ENCODE measurements at places on chromosomes 2 and 18.

GRCh38 chr2:78992451-78992806 lies 33.1 kb upstream of the REG3G start:
- DNase-seq = no peak

DNA sequence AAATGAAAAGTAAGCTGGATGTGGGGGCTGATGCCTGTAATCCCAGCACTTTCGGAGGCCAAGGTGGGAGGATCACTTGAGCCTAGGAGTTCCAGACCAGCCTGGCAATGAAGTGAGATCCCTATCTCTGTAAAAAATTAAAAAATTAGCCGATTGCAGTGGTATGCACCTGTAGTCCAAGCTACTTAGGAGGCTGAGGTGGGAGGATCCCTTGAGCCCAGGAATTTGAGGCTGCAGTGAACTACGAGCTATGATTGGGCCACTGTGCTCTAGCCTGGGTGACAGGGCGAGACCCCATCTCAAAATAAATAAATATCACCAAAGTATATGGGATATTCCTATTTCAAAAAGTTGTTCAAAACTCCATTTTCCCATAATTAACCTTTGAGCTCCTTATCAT lies 101.1 kb upstream of the FZD5 start:
- no peak for DNase-seq

- no peak for DNase-seq
Observed at GRCh38 chr2:27708257-27708654, 44.6 kb downstream of the SLC4A1AP start.

GRCh38 chr2:196195758-196196157 lies 24.4 kb upstream of the STK17B start:
- no peak for DNase-seq

DNA sequence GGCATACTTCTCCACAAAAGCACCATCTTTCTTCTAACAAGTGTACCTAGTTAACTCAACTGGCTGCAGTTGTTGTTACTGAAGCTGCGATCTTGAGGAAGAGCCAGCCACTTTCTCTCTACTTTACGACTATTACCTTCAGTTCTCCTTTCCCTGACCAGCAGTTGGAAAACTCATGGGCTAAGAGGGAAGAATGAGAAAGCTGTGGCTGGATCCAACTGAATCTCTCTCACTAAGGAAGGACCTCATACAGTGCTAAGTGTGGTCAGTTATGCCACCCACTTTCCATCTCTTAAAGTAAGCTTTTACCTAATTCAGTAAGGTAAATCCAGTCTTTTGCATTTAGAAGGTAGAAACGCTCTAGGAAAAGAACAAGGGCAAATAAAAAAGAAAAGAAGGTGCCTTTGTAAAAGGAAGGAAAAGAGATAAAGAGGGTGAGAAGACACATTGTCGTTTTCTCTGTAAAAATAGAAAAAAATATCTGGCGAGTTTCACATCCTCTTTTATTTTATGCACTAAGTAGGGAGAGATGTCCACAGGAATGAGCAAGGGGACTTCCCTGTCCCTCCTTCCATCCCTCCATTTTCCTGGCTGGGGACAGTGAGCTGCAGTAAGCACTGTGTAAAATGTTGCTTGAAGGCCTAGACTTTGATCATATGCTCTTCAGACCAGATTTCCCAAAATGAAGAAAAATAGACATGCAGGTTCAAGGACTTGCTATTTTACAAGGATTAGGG lies 73.4 kb downstream of the PLEKHM3 start:
- no peak for DNase-seq

DNA sequence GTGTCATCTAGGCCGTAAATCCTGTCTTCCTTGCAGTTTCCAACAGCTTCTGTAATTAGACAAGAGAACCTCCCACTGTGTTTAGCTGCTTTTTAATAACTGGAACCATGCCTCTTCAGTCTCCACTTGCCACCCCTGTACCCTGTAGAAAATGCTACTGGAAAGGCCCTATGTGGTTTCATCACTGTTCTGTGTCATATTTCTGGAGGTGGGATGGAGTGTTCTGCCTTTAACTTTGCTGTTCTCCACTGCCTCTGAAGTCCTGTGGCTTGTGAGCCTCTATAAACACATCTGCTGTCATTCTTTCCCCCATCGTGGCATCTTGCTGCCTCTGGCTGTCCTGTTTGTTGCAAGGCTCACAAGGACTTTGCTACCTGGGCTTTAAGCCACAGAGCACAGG lies 17.9 kb downstream of the MGAT5 start:
- no peak for DNase-seq

DNA sequence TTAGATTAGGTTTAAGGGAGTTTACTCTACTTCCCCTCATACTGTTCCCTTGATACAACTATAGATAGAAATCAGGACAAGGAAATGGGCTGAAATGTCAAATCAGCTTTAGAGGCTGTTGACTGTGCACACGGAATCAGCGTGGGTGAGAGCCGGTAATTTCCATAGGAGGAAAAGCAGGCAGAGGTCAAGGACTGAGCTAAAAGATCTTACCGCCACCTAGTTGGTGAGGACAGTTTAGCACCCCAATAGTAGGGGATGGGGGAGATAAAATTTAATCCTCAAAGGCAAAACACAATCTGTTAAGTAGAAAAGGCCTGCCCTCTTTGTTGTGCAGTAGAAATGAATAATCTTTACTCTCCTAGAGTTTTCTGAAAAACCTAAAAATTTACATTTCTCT lies 1154.5 kb upstream of the CHAC2 start:
- no peak for DNase-seq

GRCh38 chr2:24642351-24642750 lies 150.8 kb downstream of the PTRHD1 start:
- no peak for DNase-seq

DNA sequence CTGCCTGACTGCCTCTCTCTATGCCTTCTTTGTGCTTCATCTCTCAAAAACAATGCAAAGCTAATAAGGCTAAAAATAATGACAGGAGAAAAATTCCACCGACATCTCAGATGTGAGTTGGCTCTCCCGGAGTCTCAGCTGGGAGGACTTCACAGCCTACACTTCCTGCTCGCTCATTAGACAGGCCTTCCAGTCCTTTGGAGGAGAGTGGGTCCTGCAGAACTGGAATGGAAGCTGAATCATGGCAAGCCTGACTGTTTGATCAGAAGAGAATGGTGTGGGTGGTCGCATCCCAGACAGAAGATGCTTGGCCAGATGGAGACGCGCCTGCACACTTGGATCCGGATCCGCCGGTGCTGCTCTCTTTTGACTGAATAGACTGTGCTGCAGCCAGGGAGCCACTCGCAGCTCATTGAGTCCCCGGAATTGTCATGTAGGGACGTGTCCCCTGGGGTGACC lies 49.7 kb downstream of the TRIB2 start:
- no peak for DNase-seq

DNA sequence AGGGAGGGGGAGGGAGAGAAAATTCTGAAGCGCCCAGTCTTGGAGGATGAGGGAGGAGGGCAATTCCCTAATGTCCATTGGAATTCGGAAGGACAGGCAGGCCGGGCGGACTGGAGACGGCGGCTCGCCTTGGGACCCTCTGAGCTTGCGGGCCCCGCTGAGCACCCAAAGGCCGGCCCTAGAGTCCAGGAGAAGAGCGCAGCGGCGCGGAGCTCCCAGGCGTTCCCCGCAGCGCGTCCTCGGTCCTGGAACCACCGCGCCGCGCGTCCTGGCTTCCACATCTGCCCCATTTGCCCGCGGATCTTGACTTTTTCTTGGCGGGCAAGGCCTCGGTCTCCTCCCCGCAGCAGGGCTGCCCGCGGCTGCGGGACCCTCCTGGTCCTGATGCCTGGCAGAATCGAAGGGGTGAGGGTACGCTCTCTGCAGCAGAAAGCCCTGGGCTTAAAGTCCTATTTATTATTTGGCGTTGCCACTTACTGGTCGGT lies 675 bp upstream of the MLPH start:
- no peak for DNase-seq
